ENCODE measurements at places on chromosomes 6 and 20. TPM values are rescaled to one million over a fixed set of nuclear protein-coding genes. Genes with fewer than 3 reads are reported as not detected.

GNMT gene
- 0.70 TPM for total RNA-seq

HLA-DOA gene
- total RNA-seq, result 0.38 TPM

DNA sequence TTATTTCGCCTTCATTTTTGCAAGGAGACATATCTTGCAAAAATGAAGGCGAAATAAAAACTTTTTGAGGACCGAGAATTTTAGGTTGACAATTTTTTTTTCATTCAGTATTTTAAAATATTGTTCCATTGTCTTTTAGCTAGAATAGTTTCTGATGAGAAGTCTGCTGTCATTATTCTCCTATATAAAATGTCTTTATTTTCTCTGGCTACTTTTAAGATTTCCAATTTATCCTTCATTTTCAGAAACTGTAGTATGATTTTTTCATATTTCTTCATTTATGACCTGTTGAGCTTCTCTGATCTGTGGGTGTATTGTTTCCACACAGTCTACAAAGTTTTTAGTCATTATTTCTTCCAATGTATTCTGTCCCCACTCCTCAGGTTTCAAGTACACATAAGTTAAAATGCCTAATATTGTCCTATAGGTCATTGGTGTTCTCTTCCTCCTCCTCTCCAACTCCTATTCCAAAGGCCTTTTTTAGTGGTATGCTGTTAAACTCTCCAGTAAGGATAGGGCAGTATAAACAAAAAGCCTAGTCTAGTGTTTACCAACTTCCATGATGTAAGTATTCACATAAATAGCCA is 15.7 kb downstream of the AHI1 start:
- DNase-seq, result no peak

HS3ST5 gene
- not detected for total RNA-seq

GRCh38 chr20:46945465-46945864 is 50.8 kb downstream of the EYA2 start:
- no peak for DNase-seq

Data from activated CD4-positive, alpha-beta T cell treated with anti-CD3 and anti-CD28 coated beads, Interleukin-2, amount 10 ng/mL, durations not matched to agents 24 days and 14 days (primary cell).